NCI-H2081 (cell line): ENCODE measurements at places on chromosomes 16 and 17.

- no peak for DNase-seq
Measured at GRCh38 chr17:75366432-75366831, 39.0 kb downstream of the GRB2 start.

DNA sequence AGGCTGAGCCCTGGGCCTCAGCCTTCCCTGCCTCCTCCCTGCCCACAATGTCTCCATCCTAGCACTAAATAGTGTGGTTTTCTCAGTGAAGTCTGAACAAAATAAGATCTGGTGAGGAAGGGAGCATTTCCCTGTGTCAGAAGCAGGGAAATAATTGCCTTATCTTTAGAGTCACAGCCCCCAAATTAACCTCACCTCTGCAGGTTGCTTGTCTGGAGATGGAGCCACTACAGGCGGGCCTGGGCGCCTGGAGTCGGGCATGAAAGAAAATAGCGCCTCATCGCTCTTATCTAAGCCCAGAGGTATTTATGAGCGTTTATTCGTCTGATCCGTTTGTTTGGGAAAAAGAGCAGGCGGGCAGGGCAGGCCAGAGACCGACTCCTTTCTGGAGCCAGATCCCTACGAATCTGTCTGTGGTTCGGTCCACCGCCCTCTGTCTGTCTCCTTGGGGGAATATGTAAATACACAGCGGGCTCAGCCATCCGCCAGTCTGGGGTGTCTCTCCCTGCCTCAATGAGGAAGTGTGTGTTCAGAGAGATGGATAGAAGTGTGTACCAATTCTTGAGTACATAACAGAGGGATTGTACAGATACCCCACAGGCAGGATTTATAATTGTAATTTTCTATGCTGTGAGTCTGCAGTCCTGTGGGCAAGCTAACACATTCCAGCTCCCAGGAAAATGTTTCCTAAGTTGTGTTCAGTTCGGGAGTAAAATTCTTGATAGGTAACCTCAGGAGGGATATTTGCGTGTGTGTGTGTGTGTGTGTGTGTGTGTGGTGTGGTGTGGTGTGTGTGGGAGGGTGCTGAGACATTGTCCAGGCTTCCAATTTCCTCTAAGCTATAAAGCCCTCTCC lies 4.3 kb downstream of the HOXB6 start:
- DNase-seq: no peak

DNA sequence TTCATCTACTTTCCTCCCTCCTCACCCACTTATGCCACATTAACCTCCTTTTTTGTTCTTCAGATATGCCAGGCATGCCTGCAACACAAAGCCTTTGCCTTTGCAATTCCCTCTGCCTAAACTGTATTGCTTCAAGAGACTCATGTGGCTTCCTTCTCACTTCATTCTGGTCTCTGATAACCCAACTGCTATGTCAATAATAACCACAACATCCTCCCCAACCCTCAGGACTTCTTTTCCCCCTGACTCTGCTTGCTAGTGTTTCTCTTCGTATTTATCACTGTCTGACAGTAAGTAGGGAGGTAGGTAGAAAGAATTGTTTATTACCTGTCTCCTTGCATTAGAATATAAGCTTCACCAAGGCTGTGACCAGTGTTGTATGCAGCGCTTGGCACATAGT lies 22.4 kb downstream of the RBL2 start:
- no peak for DNase-seq

DNA sequence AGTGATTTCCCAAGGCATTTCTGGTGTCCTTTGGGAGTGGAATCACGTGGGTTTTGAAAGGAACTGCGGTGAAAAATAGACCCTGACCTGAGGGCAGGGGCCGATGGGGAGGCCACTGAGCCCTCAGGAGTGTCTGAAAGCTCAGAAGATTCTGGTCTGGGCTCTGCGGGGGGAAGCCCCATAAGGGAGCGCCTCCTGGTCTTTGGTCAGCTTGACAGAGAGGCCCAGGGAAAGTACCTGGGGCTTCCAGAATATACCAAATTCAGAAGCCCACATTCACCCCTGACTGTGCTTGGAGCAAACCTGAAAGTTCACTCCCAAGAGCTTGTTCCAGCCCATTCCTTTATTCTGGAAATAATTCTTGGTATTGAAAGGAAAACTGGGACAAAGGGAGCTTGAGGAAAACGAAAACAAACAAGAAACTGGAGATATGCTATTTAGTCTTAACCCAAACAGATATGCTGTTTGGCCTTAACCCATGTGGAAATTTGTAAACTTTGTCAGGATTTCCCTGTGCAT lies 23.2 kb upstream of the NAGLU start:
- no peak for DNase-seq

DNA sequence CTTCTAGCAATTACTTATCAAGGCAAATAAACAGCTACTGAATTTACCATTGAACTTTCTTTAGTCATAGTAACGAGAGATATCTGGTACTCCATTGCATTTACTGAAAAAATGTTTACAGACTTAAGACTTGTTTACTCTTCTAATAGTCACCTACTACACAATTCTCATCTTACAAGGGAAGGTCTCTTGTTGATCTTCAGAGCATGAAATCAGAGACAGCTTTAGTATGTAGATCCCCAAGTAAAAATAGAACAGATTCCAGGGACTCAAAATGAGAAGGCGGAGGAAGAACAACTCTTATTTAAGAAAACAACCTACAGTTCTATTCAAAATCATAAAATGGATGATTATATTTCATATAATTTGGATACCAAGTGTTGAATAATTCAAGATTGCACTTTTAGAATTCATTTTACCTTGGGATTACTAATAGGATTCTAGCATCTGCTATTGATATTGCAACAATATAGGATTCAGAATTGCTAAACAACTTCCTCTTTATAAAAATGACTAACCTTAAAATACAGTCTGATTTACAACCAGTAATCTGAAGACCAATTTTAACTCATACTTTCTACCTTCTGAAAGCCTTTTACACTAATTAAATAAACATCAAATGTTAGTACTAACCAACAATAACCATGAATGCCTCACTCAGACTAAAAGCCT lies 20.8 kb downstream of the UBE2G1 start:
- no peak for DNase-seq

GRCh38 chr17:73336408-73337329 lies 24.9 kb upstream of the CDC42EP4 start:
- DNase-seq: no peak

DNA sequence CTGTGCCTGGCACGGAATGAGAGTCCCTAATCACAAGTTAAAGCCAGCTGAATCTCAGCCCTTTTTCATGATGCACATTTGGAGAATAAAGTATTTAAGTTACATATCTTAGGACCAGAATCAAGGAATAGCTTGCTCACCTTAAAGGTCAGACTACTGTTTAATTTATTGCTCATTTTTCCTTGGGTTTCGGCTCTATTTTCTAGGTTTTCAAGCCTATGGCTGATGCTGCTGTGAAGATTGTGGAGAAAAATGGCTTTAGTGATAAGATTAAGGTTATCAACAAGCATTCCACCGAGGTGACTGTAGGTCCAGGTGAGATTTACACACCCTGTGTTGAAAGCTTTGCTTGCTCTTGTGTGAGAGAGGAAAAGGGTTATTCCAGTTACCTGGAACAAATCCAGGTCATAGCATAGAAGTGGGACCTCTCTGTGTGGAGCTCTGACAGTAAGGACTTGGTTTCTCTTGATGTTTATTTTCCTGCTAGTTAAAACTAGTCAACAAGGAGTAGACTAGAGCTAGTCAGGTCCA lies 18.1 kb downstream of the PRMT7 start:
- DNase-seq: no peak

DNA sequence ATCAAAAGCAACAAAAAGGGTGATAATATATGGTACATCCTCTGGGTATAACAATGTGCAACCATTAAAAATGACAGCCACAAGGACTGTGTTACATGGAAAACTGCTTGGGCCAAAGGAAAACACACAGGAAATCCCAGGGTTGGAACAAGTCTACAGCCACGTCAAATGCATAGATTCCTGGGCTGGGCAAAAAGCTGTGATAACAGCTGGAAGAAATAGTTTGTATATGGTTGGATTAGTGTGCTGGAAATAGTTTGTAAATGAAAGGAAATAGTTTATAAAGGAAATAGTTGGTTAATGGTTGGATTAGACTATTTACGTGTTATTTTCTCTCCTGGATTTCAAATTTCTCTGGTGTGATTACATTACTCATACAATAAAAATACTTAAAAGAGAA lies 2.6 kb downstream of the HSD17B2 start:
- DNase-seq: no peak

GRCh38 chr17:40536295-40537171 lies 28.7 kb downstream of the CCR7 start:
- no peak for DNase-seq

GRCh38 chr17:32943206-32943605 lies 15.3 kb downstream of the TMEM98 start:
- DNase-seq: no peak

DNA sequence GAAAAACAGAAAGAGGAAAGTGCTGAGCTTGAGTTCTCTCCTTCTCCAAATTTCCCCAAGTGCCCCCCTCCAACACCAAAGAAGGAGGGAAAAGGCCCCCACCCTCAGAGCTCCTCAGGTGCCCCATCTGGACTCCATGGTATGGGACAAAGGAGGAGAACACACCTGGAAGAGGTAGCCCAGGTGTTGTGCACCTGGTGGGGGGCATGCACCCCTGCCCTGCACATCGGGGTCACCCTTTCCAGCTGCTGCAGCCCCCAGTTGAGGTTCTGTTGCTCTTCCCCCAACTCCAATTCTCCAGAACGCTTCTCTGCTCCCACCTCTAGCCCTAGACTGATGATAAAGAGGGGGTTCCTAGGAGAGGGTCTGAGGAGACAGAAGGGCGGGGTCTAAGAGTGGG lies 3.0 kb upstream of the COL1A1 start:
- no peak for DNase-seq

DNA sequence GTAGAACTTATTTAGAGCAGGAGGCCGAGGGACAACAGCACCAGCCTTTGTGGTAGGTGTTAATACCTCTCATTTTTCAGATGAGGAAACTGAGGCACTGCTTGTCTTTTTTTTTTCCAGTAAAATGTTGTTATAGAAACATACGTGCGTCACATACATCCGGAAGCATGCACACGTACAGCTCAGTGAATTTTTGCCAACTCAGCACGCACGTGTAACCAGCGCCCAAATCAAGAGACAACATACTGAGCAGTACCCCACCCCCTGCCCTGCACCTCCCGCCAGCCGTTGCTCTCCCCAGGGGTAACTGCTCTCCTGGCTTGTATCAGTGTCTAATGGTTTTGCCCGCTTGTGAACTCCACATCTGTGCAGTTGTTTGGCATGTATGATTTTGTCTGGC lies 92.0 kb downstream of the CMIP start:
- no peak for DNase-seq

DNA sequence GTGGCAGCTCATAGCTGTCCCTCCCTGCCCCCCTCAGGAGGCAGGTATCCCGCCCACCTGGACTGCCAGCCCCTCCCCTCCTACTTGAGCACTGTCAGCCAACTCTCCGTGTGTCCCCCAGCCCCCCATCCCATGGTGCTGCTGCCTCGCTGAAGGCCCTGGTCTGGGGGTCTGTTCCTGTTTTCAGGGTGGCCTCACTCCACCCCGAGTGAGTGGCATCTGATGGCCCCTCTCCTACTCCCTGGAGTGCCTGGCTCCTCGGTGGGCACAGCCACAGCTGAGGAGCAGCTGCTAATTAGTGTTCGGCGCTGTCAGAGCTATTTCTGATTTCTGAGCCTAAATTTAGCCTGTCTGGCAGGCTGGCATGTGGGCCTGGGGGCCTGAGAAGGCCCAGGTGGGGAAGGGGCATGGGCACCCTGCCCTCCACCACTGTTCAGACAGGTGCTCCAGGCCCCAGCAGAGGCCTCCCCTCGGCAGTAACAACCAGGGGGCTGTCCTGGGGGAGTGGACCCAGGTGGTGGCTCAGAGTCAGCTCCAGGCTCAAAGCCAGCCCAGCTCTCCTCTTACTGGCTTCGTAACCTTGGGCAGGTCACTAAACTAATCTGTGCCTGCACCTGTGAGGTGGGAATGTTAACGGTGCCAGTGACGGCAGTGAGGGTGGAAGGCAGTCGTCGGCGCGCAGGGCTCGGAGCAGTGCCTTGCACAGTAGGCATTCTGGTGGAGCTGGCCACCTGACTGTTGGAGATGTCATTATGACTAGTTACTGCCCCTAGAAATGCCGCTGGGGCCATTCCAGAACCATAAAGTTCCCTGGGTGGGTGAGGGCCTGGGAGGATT lies 6.5 kb downstream of the FMNL1 start:
- DNase-seq: no peak

DNA sequence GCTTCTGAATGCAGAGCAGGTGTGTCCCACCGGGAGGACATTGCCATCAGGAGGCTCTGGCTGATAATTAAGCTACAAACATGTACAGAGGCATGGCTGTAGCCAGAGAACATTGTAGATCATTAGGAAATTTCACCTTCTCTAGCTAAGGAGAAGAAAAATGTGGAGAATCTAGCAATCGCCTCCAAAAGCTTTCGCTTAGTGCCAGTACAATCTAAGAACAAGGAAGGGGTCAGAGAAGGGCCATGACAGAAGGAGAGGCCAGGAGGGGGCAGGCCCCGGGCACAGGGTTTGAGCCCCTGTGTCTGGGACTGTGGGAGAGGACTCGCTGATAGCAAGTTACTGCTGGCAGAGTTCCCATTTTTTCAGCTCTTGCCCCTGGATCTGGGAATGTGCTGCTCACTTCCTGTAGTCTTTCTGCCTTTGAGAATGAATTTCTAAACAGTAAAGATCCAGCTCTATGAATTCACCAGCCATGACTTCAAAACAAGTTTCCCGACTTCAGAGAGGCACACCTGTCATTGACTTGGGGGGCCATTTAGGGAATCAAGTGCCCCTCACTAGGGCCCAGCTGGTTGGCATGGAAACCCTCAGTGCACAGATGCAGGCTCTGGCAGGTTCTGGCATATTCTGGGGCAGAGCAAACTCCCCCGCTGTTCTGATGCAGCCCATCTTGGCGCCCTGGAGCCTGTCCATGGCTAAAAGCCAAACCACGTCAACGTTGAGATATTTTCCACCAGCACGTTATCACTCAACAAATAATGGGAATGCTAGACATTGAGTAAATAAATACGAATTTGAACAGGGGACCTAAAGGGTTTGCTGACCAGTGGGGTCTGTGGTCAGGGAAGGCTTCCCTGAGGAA lies 59.5 kb upstream of the CACNG4 start:
- peak; percentile 83 for DNase-seq

- no peak for DNase-seq
Measured at GRCh38 chr16:1180549-1181403, 27.9 kb downstream of the CACNA1H start.

DNA sequence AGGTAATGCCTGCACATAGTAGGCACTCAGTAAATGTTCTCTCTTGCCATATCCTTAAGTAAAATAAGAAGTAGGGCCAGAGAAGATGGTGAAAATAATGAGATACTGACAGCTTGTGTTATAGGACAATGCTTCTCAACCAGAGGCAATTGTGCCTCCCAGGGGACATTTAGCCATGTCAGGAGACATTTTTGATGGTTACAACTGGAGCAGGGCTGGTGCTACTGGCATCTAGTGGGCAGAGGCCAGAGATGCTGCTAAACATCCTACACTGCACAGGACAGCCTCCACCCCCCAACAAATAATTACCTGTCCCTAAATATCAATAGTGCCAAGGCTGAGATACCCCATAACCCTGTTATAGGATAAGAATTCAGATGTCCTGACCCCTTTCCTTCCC lies 1.7 kb downstream of the RAD51D start:
- DNase-seq: no peak
